ENCODE measurements at places on chromosomes 3 and 15.

DNA sequence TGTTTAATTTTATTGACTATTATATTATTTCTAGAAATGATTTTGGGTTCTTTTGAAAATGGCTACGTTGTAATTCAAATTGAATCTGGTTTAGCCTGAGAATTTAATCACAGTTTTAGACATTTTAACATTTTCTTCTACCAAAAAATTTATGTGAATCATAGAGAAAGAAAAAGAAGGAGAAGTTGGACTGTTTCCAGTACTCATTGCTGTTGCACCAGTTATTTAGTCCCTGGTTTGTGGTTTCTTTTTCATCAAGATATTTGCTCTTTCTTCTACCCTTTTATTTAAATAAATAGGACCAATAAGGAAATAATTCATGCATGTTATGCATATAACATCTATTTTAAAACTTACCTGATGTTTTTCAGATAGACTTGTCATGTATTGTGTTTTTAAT is 1337.1 kb downstream of the ROBO1 start:
- DNase-seq, result no peak

GRCh38 chr15:97162805-97163495 is 797.6 kb upstream of the ARRDC4 start:
- DNase-seq, result no peak

DNA sequence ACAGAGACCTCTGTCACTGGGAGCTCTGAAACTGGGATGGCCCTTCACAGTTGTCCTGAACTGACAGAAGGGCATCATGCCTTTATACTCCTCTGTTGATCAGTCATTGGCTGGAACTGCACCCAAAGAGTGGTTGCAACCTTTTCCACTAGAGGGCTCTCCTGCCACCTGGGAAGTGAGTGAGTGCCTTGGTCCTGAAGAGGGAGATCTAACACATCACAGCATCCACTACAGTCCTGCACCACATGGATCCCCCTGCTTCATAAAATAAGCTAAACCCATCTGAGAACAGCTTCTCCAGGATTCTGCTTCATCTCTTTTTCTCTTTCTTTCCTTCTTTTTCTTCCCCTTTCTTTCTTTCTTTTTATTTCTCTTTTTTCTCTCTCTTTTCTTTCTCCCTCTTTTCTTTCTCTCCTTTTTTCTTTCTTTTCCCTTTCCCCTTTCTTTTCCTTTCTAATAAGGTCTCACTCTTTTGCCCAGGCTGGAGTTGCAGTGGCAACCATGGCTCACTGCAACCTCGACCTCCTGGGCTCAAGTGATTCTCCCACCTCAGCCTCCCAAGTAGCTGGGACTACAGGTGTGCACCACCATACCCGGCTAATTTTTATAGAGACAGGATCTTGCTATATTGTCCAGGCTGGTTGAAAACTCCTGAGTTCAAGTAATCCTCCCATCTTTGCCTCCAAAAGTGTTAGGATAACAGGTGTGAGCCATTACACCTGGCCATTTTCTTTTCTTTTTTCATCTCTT is 42.8 kb upstream of the RAF1 start:
- DNase-seq, result peak; percentile 67

GRCh38 chr3:105916767-105917166 is 48.0 kb upstream of the CBLB start:
- no peak for DNase-seq

- no peak for DNase-seq
Observed at GRCh38 chr15:63462088-63462487, 42.3 kb upstream of the USP3 start.

DNA sequence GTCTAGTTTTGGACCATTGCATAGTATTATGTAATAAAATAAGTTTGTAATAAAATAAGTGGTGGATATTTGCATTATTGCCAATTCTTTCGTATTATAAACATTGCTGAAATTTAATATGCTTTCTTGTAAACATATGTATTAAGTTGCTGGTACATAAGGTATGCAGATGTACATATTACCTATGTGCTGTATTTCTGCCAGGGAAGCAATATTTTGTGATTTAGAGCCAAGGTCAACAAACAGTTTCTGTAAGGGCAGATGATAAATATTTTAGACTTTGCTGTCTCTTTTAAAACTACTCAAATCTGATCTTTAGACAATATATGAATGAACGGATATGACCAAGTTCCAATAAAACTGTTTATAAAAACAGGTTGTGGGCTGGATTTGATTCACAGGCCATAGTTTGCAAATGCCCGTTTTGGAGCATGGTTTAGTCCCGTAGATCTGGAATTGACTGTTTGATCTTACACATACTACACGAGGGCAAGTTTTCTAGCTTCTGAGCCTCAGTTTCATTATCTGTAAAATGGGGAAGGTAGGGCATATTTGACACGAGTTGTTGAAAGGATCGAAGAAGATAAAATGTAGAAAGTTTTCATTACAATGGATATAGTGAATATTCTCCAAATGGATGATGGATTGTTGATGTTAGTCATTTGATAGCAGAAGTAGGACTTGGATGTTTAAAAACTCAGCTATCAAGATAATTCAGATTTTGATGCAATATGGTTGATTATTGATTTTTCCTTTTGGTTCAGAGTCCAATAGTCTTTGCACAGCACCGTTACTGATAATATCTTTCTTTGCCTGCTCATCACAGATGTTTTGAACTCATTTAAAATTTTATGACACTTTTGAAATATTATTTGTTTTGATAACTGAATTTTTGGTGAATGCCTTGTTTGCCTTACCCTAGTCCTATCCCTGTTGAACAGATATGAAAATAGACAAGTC is 394.6 kb downstream of the FEZF2 start:
- DNase-seq, result no peak

DNA sequence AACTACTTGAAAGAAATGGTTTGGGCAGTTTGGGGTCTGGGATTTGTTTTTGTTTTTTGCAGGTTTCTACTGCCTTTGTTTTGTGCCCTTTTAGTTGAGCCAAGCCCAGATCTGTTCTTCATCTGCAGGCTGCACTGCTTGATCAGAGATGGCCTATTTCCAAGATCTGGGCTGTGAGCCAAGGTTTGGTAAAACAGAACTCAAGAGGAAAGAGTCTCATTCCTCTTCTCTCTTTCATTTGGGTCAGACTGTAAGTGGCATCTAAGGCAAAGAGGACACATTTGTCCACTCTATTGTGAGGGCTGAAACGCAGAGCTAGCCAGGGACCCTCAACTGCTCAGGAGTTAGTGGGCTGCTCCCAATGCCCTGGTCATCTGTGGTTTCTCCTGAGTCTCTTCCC is 104.4 kb upstream of the UBE3A start:
- peak; percentile 80 for DNase-seq

DNA sequence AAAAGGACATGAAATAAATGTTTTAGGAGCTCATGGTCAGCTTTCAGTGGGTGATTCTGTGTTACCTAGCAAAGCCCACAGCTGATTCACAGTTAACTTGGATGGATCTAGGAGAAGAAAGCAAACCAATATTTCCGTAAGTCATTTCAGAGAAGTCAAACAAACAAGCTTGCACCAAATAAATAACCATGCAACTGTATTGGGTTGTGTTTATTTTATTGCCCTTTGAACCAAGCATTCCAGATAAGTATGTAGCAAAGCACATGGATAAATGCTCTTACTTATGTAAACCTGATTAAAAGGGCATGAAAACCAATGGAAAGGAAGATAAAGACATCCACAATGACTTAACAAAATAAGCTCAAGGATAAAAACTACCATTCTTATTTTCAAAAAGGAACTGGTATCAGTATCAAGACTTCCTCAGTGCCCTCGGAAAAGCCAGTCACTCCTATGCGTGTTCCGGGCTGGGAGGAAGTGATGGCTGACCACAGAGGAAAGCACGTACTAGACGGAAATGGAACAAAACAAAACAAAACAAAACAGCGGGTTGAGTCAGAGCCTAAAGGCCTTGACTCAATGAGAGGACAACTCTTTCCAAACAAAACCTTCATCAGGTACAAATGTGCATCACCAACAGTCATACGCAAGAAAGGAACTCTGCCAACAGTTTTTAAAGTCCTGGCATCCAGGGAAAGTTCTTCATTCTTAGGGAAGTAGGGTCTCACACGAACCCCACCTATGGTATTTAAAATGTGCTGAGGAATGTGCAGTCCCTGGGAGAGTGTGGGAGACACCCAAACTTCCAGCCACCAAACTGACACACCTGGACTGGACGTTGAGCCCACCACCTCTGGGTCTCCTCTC is 103.3 kb downstream of the SNRK start:
- DNase-seq, result no peak

- DNase-seq, result no peak
Observed at GRCh38 chr3:1207904-1208303, 115.1 kb downstream of the CNTN6 start.

GRCh38 chr3:149186219-149186618 is 35.4 kb downstream of the CP start:
- DNase-seq, result no peak

All from AG10803 (cell line).